Activated CD8-positive, alpha-beta memory T cell treated with anti-CD3 and anti-CD28 coated beads, Interleukin-2, amount 10 ng/mL, durations not matched to agents 7 days and 5 days (primary cell): ENCODE measurements at places on chromosomes 4 and X. TPM values are rescaled to one million over a fixed set of nuclear protein-coding genes. Genes with fewer than 3 reads are reported as not detected.

Gene GAGE12G
- total RNA-seq = not detected

Gene SMR3B
- not detected for total RNA-seq

GRCh38 chr4:1249731-1250526, 999 bp upstream of the CTBP1 start:
- peak; percentile 65 for DNase-seq

GRCh38 chr4:124589786-124590185, 122.7 kb downstream of the ANKRD50 start:
- no peak for DNase-seq

DNA sequence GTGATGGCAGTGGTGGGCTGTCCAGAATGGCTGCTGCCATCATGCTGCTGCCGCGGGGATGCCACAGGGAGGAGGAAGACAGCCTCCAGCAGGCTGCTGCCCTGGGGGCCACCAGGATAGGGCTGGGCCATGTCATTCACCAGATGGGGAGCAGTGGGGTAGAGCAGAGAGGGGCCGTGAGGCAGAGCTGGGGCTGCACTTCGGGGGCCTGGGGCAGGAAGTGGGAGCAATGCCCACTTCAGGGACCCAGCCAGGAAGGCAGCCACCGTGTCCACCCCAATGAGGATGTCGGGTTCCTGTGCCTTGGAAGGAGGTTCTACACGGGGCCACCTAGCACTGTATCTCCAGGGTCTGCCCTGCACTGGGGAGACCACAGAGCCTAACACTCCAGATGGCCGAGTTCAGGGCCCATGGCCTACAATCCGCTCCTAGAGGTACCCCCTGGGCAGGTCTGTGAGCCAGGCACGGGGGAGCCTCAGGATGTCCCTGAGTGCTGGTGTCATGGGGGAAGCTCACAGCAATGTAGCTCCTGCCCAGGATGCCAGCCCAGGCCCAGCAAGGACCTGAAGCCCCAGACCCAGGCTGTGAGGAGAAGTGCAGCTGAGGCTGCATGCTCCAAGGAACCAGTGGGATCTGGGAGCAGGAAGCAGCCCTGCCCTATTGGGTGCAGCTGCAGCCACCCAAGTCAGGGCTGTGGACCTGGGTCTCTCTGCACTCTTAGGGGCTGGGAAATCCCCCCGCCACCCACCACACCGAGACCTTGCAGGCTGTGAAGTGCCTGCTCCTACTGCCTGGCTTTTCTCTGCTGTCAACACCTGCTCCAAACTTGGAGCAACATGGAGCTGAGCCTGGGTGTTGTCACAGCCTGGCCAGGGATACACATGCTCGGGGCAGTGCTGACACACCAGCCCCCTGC, 140.3 kb downstream of the PDHA2 start:
- DNase-seq = no peak

Gene SSX5
- not detected for total RNA-seq

GRCh38 chr4:38921151-38921550, 53.5 kb downstream of the FAM114A1 start:
- DNase-seq = no peak

DNA sequence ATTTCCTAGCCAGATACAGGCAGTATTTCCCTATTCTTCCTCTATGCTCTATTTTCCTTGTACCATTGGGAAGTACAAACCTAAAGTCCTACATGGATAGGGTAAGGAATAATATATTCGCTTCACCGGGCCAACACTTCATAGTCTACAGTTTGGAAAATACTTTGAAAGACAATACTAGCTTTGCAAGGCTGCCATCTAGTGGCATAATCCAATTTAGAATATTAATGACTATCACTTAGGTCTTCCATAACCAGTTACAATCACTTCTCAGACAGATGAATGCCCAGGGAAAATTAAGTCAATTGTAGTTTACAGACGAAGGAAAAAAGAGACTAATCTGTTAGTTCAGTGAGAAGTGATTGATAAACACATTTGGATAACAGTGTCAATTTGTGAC, 141.0 kb upstream of the FAM47C start:
- no peak for DNase-seq

DNA sequence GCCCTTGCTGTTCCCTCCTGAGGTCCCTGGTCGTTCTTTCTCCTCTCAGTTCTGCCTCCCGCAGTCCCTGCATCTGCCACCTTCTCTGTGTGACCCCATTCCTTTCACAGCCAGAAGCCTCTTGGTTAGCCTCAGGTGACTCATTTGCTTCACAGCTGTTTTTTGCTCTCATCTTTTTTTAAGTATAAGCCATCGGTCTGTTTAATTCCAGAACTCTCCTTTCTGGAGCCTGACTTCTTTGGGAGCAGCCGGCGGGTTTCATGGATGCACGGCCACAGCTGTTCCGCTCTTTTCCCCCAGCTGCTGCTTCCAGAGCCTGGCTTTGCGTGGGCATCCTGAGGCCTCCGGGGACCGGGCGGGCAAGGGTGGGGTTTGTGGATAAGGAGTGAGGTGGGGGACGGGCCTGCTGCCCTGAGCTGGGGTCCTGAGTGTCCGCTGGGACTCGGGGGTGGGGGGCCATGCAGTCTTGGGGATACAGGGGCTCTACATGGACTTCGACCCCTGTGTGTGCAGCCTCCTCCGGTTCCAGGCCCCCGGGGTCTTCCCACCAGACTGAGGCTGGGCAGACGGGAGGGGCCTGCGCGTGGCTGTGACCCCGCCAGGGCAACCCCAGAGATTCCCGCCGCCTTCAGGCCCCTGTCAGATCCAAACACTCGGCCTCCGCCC, 46.7 kb downstream of the PCGF3 start:
- no peak for DNase-seq

DNA sequence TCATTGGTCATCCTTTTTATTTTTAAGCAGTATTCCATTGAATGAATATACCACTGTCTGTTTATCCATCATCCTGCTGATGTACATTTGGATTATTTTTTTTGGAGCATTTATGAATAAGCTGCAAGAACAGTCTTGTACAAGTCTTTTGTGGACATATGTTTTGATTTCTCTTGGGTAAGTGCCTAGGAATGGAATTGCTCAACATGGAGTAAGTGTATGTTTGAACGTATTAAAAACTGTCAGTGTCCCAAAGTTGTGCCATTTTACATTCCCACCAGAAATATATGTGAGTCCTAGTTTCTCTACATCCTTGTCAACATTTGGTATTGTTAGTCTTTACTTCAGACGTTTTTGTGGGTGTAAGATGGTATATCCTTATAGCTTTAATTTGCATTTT, 287.0 kb upstream of the POF1B start:
- no peak for DNase-seq

DNA sequence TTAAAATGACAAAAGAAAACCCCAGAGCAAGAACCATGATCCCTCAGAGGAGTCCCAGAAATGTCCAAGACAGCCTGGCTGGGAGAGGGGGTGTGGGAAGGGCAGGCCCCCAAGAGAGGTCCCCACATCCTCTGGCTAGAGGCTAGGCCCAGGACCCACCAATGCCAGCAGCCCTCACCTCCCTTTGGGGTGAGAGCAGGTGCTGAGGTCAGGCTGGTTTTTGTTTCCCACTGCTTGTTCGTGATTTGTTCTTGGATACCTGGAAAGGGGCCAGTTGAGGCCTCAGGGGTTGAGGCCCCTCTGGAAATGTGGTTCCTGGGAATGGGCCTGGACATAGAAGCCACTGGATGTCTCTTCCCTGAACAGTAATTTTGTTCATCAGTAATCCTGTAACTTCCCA, 2.3 kb upstream of the GRSF1 start:
- DNase-seq = no peak

Gene ADRA2C
- total RNA-seq = not detected

Gene DDX53
- total RNA-seq = not detected

Gene GABRB1
- not detected for total RNA-seq

Gene PLAC8
- 23.3 TPM for total RNA-seq

- DNase-seq = no peak
These were observed 287.2 kb downstream of the FRMPD4 start for GRCh38 chrX:12425496-12425895.

Gene GYPB
- not detected for total RNA-seq

GRCh38 chrX:129737916-129738315, 863 bp upstream of the XPNPEP2 start:
- no peak for DNase-seq

DNA sequence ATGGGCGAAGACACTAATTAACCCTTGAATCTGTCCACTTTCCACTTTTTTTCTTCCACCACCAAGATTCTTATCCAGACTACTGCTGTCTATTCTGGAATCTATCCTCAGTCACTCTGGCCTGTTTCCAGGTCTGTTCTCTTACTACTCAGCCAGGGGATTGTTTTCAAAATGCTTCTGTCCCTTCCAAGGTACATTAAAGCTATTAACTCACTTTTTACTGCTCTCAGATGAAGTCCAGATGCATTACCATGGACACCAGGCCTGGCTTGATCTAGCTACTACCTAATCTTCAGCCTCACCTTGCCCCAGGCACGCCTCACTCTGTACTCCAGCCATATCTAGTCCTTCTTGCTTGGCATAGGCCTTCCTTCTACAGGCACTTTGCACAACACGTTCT, 66.4 kb downstream of the GALNT7 start:
- DNase-seq = no peak

Gene AMBN
- not detected for total RNA-seq

- DNase-seq = no peak
These were observed 175.5 kb downstream of the CAMK2D start for GRCh38 chr4:113586072-113586471.

- no peak for DNase-seq
These were observed 715.6 kb upstream of the AADAT start for GRCh38 chr4:170805352-170805751.

Gene STATH
- total RNA-seq = not detected

Gene NSUN7
- total RNA-seq = 0.55 TPM

DNA sequence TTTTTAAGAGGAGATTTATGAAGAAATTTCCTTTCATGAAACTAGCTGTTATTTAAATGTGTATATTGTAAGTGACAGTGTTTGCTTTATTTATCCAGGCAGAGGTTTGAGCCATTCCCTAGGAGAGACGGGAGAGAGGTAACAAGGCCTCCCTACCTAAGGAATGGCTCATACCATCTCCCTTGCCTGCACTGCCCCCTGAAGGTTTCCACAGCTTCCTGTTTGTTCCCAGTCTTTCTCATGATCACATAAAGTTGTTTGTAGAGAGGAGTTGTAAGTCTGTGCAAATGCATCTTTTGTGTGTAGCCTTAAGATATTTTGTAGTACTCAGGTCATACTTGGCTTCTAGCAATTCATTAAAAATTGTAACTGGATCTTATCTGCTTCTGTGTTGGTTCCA, 1504.5 kb upstream of the PCDH10 start:
- DNase-seq = no peak

- DNase-seq = no peak
These were observed 40.1 kb downstream of the UGT2B15 start for GRCh38 chr4:68630371-68630770.

GRCh38 chr4:166252487-166253402, 379.7 kb downstream of the TLL1 start:
- DNase-seq = no peak

Gene UGT2A1
- total RNA-seq = not detected

Gene SLC26A1
- total RNA-seq = not detected

Gene COPS4
- 33.1 TPM for total RNA-seq

DNA sequence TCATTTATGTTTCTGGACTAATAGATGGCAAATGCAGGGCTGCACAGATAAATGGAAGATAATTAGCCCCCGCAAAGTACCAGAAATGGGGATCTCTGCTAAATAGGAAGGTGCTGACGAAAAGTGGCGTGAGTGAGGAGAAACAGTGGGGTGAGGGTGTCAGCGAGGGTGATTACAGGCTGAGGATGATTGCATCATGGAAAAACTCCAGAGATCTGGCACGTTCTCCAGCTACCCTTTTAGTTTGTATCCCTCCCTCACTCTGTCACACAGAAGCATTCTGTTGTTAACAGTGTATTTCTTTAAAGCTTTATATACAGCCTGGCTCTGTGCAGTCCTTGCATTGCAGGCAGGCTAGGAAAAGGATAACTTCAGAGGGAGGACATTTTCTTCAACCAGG, 309.6 kb upstream of the DDX53 start:
- DNase-seq = no peak
